A549 treated with GW870086 at 1 μM for 4 hours (cell line): ENCODE measurements at places on chromosomes 6 and 20. TPM values are rescaled to one million over a fixed set of nuclear protein-coding genes. Genes with fewer than 3 reads are reported as not detected.

Gene SMIM26
- 127 to 187 TPM (median 135 TPM) in 5 replicates for total RNA-seq

Gene PRPH2
- total RNA-seq, result not detected in 5 replicates

Gene PRRT1
- total RNA-seq, result 0.41 to 0.74 TPM (median 0.62 TPM) in 5 replicates

Gene LAMP5
- 0.06 to 0.17 TPM in 2 of 5 replicates, not detected in the others for total RNA-seq

Gene SLC32A1
- not detected in 5 replicates for total RNA-seq

Gene SAMD3
- total RNA-seq, result not detected in 5 replicates

Gene SEC23B
- total RNA-seq, result 53.4 to 61.2 TPM (median 57.2 TPM) in 5 replicates

Gene TRIM40
- total RNA-seq, result not detected in 5 replicates

Gene MACROD2
- total RNA-seq, result 0.34 to 0.93 TPM (median 0.45 TPM) in 5 replicates

Gene SLC17A9
- total RNA-seq, result 0.09 to 0.19 TPM in 2 of 5 replicates, not detected in the others

Gene PLCB4
- total RNA-seq, result 13.6 to 17.9 TPM (median 16.3 TPM) in 5 replicates

Gene CRYBG1
- total RNA-seq, result 0.55 to 0.93 TPM (median 0.71 TPM) in 5 replicates

Gene TINAG
- not detected in 5 replicates for total RNA-seq

Gene HCK
- total RNA-seq, result 0.06 to 0.18 TPM (median 0.14 TPM) in 5 replicates

Gene PRICKLE4
- 0.68 to 0.95 TPM (median 0.81 TPM) in 5 replicates for total RNA-seq

Gene TRAPPC3L
- total RNA-seq, result not detected in 5 replicates

Gene RHAG
- 0.06 to 0.15 TPM (median 0.09 TPM) in 3 of 5 replicates, not detected in the others for total RNA-seq

Gene RBM12
- total RNA-seq, result 71.4 to 87.0 TPM (median 82.9 TPM) in 5 replicates

Gene C6orf47
- total RNA-seq, result 10.6 to 12.7 TPM (median 12.1 TPM) in 5 replicates

Gene OR2J3
- not detected in 5 replicates for total RNA-seq

Gene PAK5
- total RNA-seq, result not detected in 5 replicates

Gene FOXQ1
- total RNA-seq, result 3.9 to 6.7 TPM (median 5.8 TPM) in 5 replicates

Gene CAPN11
- total RNA-seq, result 0.09 TPM in 1 of 5 replicates, not detected in the others

Gene SLC22A2
- total RNA-seq, result 0.14 TPM in 1 of 5 replicates, not detected in the others

Gene HLA-DOA
- total RNA-seq, result 0.03 to 0.14 TPM in 2 of 5 replicates, not detected in the others

Gene CASS4
- 0.05 TPM in 1 of 5 replicates, not detected in the others for total RNA-seq

Gene TLDC2
- total RNA-seq, result not detected in 5 replicates

Gene DEFB124
- not detected in 5 replicates for total RNA-seq

Gene C20orf96
- 10.3 to 11.9 TPM (median 11.8 TPM) in 5 replicates for total RNA-seq

Gene IRF4
- total RNA-seq, result 0.19 to 0.65 TPM (median 0.21 TPM) in 5 replicates

Gene OPRM1
- total RNA-seq, result not detected in 5 replicates

Gene PRR18
- total RNA-seq, result 0.07 to 0.15 TPM (median 0.12 TPM) in 5 replicates

Gene BTN1A1
- total RNA-seq, result not detected in 5 replicates

Gene SPINT3
- total RNA-seq, result not detected in 5 replicates

Gene TULP4
- 5.9 to 7.0 TPM (median 6.8 TPM) in 5 replicates for total RNA-seq

Gene HELZ2
- 13.9 to 22.2 TPM (median 21.1 TPM) in 5 replicates for total RNA-seq

Gene EPB41L1
- 59.2 to 87.1 TPM (median 75.8 TPM) in 5 replicates for total RNA-seq

Gene RPRD1B
- 23.7 to 30.1 TPM (median 25.7 TPM) in 5 replicates for total RNA-seq

Gene HCRTR2
- total RNA-seq, result not detected in 5 replicates

Gene STX11
- 1.9 to 2.8 TPM (median 2.1 TPM) in 5 replicates for total RNA-seq

Gene IL17F
- total RNA-seq, result not detected in 5 replicates

Gene CLDN20
- total RNA-seq, result not detected in 5 replicates

Gene PABPC1L
- 12.7 to 16.3 TPM (median 14.8 TPM) in 5 replicates for total RNA-seq
